Right ventricle myocardium superior (tissue), 1 donor: ENCODE measurements at places on chromosomes 2 and 18.

GRCh38 chr2:105893011-105893995, 148.6 kb downstream of the NCK2 start:
- DNase-seq = no peak

GRCh38 chr2:18464913-18465312, 95.5 kb downstream of the RDH14 start:
- no peak for DNase-seq

DNA sequence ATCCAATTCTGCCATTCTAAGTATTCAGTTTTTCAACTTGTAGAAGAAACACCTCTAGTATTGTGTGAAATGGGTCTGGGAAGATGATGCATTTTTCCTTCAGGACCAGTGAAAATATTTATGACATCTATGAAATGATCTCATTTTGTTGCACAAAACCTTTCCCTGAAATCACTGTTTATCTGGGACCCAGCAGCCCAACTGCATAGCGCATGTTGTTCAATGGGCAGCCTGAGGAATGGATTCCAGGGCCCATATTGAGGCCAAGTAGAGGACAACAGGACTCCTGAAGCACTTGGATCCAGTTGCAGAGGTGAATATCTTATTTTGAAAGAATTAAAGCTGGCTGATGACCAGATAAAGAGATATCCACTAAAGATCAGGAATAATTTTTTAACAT, 7.3 kb downstream of the RBMS1 start:
- DNase-seq = no peak

DNA sequence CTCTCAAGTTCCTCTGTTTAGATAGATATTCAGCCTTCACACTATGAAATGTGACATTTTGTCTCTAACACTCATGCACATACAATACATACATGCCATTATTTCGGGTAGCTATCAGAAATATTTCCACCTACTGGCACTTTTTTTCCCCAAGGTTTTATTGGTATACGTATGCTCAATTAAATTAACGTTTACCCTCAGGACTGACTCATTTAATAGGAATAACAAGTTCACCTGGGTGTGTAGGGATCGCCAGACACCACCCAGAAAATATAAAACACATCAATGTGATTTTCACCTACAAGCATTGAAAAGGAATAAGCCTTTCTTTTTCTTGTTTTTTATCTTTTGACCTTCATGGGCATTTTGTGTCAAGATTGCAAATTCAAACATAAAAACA, 138.5 kb upstream of the EPAS1 start:
- DNase-seq = no peak

- no peak for DNase-seq
Measured at GRCh38 chr2:15238028-15238427, 323.1 kb downstream of the NBAS start.

DNA sequence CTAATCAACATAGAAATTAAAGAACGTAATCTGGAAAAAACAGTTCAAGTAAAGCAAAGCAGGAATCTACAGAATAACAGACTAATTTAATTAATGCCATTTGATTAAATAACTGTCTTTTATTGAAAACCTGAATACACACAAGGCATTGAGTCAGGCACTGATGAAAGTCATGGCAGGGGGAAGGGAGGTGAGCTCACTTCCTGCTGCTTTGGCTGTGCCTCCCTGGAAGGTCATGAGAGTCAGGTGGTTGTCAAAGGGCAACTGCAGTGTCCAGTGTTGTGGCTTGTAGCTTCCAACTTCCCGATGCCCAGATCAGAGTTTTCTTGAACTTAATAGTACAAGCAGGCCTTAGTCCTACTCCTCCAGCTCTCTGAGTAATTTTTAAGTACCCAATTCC, 180.9 kb downstream of the PID1 start:
- no peak for DNase-seq

GRCh38 chr18:73452866-73453265, 585.1 kb upstream of the NETO1 start:
- DNase-seq = no peak

DNA sequence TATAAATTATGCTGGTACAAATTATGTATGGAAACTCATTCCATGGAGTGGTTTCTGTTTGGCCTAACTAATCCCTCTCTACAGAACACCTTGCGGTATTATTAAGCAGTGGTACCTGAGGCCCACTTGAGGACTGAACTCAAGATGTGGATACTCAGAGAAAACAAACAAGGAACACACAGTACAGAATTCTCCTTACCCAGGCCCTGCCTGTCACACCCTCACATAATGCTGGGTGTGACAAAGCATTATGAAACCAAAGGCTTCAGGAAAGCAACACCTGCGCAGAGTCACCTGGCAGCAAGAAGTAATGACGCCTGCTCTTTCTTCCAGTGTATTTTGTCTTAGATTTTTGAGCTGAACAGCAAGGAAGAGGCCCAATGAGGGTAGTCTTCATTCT, 264.7 kb downstream of the PAX3 start:
- DNase-seq = no peak

- DNase-seq = no peak
Measured at GRCh38 chr2:52732849-52733395, 1034.7 kb upstream of the CHAC2 start.

- no peak for DNase-seq
Measured at GRCh38 chr2:45000341-45000901, 8.8 kb downstream of the SIX2 start.

DNA sequence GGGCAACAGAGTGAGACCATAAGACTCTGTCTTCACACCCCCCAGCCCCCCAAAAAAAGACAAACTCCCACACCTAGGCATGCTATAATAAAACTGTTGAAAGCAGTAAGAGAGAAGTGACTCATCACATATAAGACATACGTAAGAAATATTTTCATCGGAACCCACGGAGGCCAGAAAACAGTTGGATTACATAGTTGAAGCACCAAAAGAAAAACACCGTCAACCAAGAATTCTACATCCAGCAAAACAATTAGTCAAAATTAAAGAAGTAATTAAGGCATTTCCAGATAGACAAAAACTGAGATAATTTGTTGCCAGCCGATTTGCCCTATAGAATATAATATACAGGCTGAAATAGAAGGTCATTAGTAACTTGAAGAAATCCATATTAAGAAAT, 128.7 kb downstream of the VAPA start:
- no peak for DNase-seq

DNA sequence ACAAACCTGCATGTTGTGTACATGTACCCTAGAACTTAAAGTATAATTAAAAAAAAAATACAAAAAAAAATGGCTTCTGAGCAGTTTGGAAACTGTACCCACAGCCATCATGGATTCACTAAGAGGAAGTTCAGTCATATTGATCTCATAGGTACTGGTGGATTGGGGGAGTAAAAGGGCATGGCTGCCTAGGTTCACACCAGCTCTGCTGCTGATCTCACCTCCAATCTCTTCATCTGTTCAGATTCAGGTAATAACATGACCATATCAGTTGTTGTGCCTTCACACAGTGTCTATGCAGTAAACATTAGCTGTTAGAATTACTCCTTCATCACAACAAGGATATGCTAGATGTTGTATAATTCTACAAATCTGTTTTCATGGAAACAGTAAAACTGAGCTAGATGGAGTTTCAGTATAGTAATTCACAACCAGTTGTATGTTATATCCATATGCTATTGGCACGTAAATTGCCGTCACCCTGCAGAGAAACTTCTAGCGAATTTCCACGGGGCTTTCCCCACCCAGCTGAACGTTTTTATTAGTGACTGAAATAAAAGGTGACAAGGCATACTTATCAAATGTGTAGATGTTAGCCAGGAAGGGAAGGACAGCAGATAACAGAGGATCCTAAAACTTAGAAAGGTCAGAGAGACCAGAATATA, 59.3 kb upstream of the ITM2C start:
- DNase-seq = no peak

- DNase-seq = no peak
Measured at GRCh38 chr2:55530539-55531081, 11.1 kb downstream of the CFAP36 start.

- DNase-seq = no peak
Measured at GRCh38 chr2:168320267-168320666, 72.9 kb upstream of the STK39 start.

- DNase-seq = no peak
Measured at GRCh38 chr18:10890022-10890421, 259.3 kb downstream of the PIEZO2 start.

- DNase-seq = no peak
Measured at GRCh38 chr18:35377875-35378573, 887 bp upstream of the ZNF396 start.

GRCh38 chr18:76720683-76721082, 101.7 kb upstream of the ZNF236 start:
- DNase-seq = no peak

GRCh38 chr18:7668392-7668791, 101.3 kb downstream of the PTPRM start:
- DNase-seq = no peak

- DNase-seq = no peak
Measured at GRCh38 chr18:31591628-31592027, at the start of gene TTR. Gene TTR (plus strand): TSS chr18:31591877. CDS start chr18:31591903, 26 bp downstream.
